GOT3 (cell line): ENCODE measurements at places on chromosomes 1 and 21.
A peak's percentile ranks its signal among the peaks of the same experiment; 100 is the strongest.

DNA sequence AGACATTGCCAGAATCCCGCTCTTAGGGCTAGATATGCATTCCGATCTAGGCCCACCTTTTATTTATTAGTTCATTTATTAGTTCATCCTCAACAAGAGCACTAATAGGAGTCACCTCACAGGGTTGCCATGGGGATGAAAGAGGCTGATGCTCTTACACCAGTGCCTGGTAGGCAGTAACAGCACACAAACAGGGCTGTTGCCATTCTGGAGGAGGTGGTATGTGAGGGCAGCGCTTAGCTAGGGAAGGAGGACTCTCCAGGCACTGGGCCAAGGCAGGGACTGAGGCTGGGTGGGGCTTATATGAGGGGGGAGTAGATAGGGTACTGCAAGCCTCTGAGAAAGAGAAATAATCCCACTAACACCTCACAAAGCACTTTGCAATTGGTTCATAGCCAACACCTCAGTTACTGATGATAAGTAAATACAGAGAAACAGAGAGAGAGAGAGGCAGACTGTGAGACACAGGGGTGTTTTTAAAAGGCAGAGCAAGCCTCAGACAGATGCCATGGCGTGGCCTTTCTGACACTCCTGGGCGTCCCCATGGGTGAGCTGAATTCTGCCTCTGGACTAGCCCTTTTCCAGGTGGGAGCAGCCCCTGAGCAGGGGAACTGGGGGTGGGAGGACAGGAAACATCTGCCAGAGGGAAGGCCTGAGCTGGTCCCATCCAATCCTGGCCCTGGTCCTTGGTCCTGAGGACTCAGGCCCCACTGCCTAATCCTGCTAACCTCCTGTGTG is 5.9 kb downstream of the FCGR2A start:
- no peak for DNase-seq

GRCh38 chr1:33586795-33587194 is 114.3 kb downstream of the ZSCAN20 start:
- no peak for DNase-seq

DNA sequence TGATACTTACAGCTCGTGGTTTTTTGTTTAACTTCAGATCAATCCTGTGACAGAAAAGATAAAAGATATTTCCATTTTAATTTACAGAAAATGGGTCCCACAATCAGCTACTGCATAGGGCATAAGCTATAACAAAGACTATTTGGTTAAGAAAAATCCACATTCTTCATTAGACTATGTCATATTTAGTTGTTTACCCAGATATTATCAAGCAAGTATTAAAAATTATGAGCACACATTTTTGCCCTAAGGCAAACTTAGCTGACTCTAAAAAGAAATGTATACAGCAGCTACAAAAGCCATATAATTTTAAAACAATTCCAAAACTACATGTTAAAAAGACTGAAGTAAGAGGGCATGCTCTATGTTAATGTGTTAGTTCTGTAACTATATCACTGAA is 18.7 kb downstream of the MEAF6 start:
- DNase-seq: no peak

DNA sequence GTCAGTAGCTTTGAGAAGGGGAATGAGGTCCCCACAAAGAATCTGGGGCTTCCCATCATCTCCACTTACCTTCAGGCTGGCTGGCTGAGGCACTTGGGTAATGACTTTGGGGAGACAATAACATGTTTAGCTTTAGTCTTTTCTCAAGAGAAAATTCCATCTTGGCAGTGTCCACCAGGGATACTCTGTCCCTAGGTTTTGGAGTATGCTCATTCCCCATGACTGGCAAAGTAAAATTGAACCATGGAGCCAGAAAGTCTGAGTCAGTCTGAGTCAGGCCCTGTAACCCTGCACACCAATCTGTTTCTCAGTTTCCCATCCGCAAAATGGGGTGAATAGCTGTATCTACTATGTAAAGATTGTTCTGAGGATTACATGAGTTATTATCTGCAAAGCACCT is 28.2 kb downstream of the RUNX1 start:
- DNase-seq: no peak

GRCh38 chr1:76068953-76069561 is 5.5 kb upstream of the ST6GALNAC3 start:
- no peak for DNase-seq

GRCh38 chr21:45858180-45858579 is 123.4 kb upstream of the COL6A1 start:
- no peak for DNase-seq

- no peak for DNase-seq
These were observed 285.0 kb downstream of the SIPA1L2 start for GRCh38 chr1:232344791-232345399.

DNA sequence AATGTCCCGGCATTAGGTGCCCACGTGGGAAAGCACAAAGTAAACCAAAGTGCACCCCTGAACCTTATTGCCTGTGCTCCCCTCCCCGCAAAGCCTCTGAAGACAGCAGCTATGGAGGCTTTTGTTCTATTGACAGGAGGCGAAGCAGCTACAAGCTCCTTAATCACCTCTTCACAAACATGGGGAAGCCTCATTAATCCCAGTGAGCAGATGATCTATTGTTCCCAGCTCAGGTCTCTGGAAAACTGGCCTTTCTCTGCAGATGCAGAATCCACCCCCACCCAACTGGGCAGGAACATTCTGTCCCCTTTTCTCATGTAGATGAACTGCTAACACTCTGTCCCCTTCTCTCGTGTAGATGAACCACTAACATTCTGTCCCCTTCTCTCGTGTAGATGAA is 190.5 kb upstream of the CSF3R start:
- no peak for DNase-seq

DNA sequence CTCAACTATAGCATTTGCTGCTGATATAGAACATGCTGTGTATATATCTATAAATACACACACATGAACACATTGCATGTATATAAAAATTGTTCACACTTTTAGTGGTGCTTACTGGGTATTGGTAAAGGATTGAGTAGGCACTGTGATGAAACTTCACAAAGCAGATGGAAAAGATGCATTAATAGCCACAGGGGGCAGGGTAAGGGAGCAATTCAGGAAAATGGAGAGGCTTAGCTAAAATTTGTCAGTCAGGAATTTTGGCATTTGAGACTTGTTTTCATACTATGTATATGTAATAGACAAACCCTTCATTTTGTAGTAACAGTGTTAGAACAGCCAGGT is 633 bp upstream of the PPFIA4 start:
- no peak for DNase-seq

DNA sequence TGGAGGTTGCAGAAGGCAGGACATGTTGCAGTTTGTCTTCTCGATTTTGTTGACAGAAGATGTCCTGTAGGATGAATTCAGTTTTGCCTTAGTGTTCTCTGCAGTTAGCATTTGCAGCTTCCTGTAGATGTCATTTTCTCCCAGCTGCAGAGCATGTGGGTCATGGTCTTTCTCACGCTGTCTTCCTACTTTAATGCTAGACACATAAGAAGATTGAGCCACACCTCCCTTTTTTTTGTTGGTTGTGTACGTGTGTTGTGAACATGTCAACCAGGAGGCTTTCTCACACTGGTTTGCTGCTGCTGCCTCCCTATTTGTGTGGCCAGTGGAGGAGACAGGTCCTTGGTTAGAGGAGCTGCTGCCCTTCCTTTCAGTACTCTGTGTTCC is 110.7 kb downstream of the VPS13D start:
- DNase-seq: no peak

DNA sequence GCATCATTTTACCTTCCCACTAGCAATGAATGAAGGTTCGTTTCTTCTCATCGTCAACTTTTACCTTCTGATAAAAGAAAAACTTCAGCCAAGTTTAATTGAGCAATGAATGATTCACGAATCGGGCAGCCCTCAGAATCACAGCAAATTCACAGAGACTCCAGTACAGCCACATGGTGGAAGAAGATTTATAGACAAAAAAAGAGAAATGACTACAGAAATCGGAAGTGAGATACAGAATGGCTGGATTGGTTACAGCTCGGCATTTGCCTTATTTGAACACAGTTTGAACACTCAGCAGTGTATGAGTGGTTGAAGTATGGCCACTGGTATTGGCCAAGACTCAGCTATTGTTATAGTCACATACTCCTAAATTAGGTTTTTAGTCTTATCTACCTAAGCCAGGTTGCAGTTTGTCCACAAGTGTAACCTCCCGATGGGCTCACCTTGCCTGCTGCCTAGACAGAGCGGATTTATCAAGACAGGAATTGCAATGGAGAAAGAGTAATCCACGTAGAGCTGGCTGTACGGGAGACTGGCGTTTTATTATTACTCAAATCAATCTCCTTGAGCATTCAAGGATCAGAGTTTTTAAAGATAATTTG is 15.3 kb downstream of the AK4 start:
- DNase-seq: no peak

- DNase-seq: no peak
These were observed 39.2 kb downstream of the SYT6 start for GRCh38 chr1:114114185-114115094.

DNA sequence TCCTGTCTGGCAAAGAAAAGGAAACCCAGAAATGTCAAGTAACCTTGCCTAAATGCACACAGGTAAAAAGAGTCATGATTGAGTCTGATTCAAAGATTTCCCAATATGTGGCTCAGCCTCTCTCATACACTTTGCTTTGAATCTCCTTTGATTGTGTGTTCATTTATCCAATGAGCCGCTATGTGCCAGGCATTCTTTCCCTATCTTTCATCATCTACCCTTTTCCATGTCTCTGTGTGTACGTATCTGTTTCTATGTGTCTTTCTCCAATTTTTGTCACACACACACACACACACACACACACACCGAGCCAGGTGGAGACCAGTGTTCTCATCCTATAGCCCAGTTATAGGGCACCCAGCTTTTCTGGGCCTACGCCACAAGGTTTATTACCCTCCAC is 35.7 kb upstream of the BCL9 start:
- DNase-seq: no peak

GRCh38 chr21:45923146-45923545 is 58.4 kb upstream of the COL6A1 start:
- DNase-seq: peak; percentile 9

- no peak for DNase-seq
These were observed 134.0 kb upstream of the IRF2BP2 start for GRCh38 chr1:234743791-234744611.

- DNase-seq: no peak
These were observed 416.1 kb downstream of the MRPL39 start for GRCh38 chr21:25191141-25191540.

- DNase-seq: no peak
These were observed 102.2 kb downstream of the PIK3R3 start for GRCh38 chr1:46030074-46030870.

GRCh38 chr1:150282558-150282958 is 204 bp downstream of the CIART start:
- DNase-seq: no peak

GRCh38 chr1:203162403-203162802 is 13.2 kb downstream of the MYBPH start:
- DNase-seq: no peak

DNA sequence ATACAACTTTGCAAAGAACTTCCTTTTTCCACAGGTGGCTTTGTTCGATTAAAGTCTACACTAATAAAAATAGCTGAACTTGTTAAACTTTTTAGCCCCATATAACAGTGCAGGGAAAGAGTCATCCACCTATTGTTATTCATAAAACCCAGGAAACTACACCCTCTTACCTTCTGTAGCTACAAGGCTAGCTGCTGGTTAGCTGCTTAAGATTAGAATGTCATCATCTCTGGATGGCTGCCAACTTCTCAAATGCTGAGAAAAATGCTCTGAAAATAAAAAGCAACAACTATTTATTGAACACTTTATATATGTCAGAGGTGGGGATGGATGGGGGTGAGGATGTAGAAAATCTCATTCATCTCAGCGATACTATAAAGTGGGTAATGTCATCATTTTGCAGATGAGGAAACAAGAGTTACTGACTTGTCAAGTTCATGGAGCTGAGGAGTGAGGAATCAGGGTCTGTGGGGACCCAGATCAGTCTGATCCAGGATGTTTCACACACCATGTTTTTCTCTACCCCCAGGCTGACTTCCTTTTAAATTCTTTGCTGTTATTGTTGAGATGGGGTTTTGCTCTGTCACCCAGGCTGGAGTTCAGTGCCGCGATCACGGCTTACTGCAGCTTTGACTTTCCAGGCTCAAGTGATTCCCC is 17.1 kb downstream of the ATP5PF start:
- DNase-seq: no peak

DNA sequence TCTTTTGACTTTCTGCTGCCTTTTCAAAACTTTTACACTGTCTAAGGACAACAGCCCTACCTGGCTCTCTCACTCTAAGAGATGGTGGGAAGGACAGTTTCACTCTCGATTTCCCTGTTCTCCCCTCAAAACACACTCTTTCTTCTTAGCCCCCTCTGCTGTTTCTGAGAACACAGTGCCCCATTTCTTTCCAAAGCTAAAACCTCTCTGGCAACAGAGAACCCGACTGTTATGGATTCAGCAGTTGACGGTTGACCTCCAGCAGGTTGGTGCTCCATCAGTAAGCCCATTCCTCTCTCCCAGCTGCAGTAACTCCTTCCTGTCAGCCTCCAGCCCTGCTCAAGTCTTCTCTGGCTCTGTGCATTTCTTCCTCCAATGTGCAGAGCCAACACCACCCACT is 88.2 kb upstream of the ABCD3 start:
- no peak for DNase-seq
